ENCODE measurements at places on chromosomes 5 and 9. TPM values are rescaled to one million over a fixed set of nuclear protein-coding genes. Genes with fewer than 3 reads are reported as not detected.

The CAVIN4 gene
- total RNA-seq, result 0.17 TPM

The PDE8B gene
- 0.15 TPM for total RNA-seq

The ERBIN gene
- 33.9 TPM for total RNA-seq

The PNPLA7 gene
- total RNA-seq, result 0.50 TPM

The ARL14EPL gene
- not detected for total RNA-seq

The PCDHGA7 gene
- total RNA-seq, result 0.50 TPM

The ORM2 gene
- total RNA-seq, result not detected

The GLDC gene
- total RNA-seq, result 0.34 TPM

The SUSD3 gene
- total RNA-seq, result 5.6 TPM

The PTPRD gene
- 1.3 TPM for total RNA-seq

The GABRA6 gene
- total RNA-seq, result not detected

The ADAMTS2 gene
- total RNA-seq, result 28.1 TPM

The ABLIM3 gene
- total RNA-seq, result 64.7 TPM

Data from bronchus fibroblast of lung (primary cell).